ENCODE measurements at places on chromosomes 5 and 9.

GRCh38 chr9:132201780-132202703 lies 40.2 kb downstream of the NTNG2 start:
- no peak for DNase-seq

DNA sequence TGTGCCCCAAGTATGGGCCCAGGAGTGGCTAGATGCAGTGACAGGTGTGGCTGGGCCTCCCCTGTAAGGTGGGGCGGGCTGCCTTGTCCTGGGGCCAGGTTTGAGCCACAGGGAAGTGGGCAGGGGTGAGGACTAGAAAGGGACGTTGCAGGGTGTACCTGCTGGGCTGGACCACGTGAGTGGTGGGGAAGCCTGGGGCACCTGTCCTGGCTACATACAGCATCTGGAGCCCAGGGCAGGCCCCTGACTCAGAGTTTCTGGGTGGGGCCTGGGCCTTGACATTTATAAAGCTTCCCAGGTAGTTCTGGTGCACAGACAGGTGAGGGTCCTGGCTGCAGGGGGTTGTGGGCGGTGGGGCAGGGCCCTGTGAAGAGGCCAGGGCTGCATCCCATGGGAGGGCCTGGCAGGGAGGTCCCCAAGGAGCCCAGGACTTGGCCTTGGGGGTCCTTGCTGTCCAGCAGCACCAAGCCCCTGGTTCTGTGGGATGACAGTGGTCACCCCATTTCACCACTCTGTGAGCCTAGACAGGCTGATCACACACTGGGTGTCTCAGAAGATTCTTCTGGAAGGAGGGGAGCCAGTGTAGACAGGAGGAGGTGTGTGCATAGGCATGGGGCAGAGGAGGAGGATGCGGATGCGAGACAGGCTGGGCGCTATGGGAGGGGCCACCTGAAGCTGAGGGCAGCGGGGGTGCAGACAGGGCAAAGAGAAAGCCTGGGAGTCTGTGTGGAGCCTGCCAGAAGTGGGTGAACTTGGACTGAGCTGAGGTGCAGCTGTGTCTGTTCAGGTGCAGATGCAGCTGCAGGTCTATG lies 94.0 kb downstream of the PHF2 start:
- DNase-seq: no peak

DNA sequence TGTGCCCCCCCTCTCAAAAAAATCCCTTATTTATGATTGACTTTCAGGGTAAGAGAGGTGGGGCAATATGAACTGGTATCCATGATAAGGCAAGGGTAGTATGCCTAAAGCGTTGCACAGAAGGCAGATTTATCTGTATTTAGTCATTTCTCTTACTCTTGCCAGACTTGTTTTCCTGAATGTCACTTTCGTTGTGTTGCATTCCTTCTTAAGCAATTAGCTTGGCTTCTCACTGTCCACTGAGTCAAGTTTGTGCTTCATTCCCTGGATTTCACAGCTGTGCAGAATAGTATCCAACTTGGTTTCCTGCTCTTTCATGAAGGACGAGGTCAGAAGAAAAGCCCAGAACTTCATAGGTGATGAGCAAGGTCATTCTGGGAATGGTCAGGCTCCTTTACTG lies 301.5 kb upstream of the ACTBL2 start:
- DNase-seq: no peak

GRCh38 chr5:79990205-79990597 lies 861 bp downstream of the MTX3 start:
- no peak for DNase-seq

DNA sequence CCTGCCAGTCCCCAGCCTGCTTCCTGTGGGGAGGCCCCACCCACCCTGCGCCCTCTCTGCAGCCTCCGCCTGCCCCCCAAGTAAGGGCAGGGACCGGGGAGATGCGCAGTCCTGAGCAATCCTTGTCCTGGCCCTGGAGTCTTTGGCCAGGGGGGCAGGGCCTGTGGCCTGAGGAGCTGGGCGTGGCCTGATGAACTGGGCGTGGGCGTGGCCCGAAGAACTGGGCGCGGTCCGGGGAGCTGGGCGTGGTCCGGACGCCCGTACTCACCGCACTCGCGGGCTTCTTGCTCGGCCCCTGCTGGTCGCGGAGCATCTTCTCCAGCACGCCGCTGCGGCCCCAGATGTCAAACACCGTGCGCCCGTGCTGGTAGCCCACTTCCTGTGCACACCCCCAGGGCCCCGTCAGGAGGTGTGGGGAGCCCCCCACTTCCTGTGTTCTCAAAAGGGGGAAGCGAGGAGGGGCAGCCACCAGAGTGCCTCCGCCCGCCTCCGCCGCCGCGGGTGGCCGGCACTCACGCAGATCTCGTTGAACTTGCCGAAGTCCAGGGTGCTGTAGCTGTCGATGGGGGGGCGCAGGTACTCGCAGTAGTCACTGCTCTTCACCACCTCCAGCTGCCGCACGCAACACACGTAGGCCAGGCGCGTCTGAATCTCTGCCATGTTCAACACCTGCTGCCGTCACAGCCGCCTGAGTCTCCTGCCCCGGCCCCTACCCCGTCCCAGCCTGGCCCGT lies 2.7 kb upstream of the NSMF start:
- no peak for DNase-seq

DNA sequence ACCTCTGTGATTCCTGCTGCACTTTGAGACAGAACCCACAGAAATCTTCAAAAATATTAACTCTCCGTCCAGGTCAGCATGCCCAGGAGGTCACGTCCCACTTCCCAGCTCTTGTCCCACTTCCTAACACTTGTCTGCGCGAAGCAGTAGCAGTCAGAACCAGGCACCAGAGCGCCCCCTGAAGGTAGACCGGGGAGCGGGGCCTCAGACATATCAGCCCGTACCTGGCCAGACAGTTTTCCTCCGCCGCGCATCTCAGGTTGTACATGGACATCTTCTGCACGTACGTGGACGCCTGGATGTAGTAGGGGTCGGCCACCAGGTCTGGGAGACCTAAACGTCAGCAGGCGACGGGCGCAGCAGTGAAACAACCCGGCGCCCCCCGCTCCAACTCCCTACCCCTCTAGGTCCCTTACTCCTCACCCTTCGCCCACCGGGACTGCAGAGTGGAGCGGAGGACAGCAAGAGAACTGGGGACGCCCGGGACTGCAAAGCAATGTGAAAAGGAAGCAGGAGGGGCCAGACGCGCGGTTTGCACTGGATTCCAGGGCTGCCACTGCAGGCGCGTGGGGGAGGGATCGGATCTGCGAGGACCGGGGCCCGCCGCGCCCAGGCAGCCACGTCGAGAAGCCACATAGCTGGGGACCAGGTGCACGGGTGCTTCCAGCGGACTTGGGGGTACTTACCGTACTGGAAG lies 1.2 kb downstream of the LOX start:
- DNase-seq: no peak

- no peak for DNase-seq
Observed at GRCh38 chr5:1914471-1914870, 31.7 kb upstream of the IRX4 start.

- DNase-seq: no peak
Observed at GRCh38 chr5:170752257-170753215, 31.0 kb upstream of the GABRP start.

DNA sequence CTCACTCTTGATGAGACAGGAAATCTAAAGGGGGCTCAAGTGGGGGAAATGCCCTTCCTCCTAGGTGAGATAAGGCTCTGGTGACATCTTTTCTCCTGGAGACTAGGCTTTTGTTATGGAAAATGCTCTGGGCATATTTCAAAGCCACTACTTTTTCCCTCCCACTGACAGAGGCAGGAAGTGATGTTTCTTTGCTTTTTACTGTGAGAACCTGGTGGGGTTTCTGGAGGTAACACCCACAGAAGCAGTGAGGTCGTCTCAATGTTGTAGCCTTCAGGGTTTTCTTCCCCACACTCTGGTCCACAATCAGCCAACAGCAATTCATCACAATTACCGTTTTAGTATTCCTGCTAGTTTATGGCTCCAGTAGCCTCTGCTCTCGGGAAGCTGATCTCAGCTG lies 41.4 kb upstream of the FAM240B start:
- DNase-seq: no peak

DNA sequence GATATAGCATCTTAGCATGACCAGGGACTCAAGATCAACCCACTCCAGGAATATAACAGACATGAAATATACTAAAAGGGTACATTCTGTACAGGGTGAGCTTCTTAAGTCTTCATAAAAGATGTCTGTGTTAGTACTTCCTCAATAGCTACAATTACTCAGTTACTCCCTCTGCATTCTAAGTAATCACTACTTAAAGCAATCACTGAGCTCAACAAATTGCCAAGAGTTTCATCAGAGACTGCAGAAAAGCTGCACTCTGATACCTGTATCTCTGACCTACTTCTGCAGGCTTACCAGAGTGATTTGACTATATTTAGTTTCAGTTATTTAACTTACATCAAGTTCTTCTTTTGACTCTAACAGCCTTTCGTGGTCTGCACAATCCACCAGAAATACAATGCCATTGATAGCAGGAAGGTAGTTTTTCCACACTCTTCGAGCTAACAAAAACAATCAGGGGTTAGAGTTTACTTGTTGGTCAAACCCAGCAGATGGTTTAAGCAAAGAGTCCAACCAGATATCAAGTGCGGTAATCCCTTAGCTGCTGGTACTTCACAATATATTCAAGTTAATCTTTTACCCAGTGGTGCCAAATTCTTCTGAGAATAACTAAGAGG lies 23.3 kb downstream of the SAR1B start:
- DNase-seq: no peak

DNA sequence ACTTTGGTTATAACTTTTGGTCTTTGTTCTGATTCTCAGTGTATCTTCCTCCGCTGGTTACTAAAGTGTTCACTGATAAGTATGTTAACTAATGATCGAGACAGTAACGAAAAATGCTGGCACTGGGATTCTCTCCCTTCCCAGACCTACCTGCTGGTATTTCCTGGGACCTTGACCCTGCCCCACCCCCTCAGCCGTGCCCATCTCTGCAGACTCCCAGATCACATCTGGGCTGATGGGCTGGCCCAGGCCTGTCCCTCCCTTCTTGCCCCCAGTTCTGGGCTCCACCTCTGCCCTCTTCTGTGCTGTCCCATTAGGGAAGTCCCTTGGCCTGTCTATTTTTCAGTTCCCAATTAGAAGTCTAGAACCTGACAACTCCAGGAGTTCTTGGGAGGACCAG lies 46.9 kb downstream of the NEURL1B start:
- no peak for DNase-seq

DNA sequence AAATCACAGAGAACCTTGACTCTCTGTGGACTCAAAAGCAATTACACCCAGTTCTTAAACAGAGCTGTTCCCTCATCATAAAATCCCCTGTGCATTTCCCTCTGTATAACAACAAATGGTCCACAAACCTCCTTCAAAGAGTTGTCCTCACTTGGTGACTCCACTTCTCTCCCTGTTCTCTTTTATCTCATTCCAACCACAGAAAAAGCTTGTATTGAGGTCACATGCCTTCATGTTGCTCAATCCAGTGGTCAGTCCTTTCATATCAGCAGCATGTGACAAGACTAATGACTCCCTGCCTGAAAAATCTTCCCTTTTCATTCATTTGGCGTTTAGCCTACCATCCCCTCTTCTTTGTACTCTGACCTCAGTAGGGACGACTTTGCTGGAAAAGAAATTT lies 158.0 kb downstream of the DEPDC1B start:
- no peak for DNase-seq

DNA sequence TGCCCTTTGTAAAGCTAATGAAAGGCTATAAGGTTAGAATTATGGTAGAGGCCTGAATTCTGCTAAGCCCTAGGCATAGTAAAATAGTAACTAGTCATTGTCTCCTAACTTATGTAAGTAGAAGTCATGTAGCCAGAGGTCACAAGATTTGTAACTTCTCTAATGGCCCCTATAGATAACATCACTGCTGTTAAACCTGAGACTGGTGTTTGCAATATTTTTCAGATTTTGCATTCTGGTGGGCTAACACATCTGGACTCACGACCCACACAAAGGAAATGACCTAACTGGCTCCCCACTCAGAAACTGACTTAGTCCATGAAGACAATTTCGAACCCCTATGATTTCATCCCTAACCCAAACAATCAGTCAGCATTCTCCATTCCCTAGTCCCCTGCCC lies 37.2 kb upstream of the TTC39B start:
- no peak for DNase-seq

DNA sequence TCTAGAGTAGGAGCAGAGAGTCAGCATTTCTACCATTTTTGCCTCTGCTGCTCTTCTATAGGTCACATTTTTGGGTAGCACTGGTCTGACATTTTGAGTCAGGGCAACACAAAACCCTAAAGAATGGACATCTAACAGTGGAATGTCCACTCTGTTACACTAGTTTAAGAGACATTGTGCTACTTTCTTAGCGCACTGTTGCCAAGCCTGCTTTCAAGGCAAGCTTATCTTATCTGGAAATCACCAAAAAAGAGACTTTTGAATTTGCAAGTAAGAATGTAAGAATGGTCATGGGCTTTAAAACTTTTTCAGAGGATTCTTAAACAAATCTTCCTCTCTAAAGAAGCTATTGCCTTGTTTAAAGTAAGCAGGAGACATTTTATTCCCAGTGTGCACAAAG lies 73.0 kb upstream of the STARD4 start:
- no peak for DNase-seq

DNA sequence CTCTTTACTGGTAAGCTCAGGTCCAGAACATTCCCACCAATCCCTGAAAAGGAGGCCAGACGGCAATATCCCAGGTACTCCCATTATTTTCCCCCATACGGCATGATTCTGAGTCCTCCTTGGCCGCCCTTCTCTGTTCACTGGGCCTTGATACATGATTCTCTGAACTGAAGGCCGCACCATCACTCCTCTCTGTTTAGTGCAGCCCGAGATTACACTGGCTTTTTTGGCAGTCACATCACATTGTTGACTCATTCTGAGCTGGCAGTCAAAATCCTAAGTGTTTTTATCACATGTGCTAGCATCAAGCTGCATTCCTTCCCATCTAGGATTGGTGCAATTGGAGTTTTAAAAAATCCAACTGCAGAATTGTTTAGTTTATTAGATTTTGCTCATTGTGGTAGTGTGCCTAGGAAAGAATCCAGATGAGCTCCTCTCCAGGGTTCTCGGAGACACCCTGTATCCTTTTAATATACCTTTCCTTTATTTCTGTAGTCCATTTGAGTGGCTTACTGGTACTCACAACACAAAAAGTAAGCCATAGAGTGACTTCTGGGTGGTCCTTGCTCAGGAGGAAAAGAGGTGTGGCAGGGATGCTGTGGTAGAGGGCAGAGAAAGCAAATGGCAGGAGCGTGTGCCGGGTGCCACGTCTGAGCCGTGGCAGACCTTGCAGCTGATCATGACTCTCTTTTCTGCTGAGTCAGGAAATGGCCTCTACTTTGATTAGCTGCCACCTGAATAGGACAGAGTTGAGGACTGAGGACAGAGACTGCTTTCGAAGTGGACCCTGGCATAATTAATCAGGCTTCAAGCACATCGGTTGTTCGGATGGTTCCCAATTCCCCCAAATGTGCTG lies 121.1 kb upstream of the IL12B start:
- no peak for DNase-seq

DNA sequence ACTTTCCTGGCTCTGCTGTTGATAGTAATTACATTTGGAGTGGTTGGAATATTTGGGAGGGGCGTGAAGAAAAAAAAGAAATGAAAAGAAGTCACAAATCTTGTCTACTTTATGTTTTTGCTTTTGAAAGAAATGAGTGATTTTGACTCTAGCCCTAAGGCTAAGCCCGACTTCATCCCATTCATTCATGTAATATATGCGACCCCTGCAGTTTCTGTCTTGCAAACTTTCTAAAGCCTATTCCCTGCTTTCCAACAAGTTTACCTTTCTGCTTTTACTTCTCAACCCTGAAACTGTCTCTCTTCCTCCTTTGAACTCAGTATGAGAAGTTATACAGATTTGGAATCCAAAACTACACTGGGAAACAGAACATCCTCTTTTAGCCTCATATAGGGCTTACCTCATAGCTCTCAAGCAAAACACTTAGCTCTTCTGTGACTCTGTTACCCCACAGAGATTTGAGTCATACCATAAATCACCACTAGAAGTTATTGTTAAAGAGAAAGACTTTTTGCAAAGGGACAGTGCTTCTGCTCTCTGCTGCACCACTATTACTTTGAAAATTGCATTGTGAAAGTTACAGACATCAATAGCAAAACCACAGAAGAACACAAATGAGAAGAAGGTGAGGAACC lies 1.6 kb downstream of the CFAP95 start:
- DNase-seq: no peak
